SW480 (cell line): ENCODE measurements at places on chromosomes 4 and X.

DNA sequence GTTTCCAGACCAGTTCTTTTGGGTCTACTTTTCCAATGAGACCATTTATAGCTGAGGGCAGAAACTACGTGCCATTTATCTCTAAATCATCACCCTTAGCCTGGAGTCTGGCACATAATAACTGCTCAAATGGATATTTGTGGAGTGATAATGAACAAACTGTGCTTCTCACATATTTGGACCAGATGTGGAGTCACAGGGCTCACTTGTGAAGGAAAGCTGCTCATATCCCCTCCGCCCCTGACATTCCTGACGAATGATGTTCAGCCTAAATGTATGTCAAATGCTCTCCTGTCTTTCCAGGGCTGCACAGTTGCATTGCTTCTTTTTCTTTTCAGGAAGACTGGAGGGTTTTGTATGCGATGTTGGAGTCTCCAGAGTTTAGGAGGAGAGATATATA lies 110.1 kb downstream of the GBA3 start:
- DNase-seq, result no peak

GRCh38 chrX:38768079-38768478 lies 33.2 kb upstream of the MID1IP1 start:
- DNase-seq, result peak; percentile 34

- peak; percentile 2 for DNase-seq
Observed at GRCh38 chrX:14529290-14529989, at the start of gene GLRA2. Gene GLRA2, plus strand, starts transcription at chrX:14529536. Its CDS starts 522 bp downstream, at chrX:14530058.

DNA sequence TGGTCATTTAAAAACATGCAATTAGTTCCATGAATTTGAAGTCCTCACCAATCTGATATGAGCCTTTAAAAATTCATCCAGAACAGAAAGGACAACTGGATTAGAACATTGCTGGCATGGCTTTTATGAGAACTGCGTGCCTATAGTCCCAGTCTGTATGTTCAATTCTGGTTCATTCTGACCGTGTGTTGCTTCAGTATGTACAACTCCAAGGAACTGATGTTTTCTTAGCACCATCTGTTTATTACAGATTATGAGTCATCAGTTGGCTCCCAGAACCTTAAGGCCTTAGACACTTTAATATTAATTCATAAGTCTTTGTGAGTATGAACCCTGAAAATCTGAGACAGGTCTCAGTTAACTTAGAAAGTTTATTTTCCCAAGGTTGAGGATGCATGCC lies 115.0 kb downstream of the CEP44 start:
- DNase-seq, result no peak

- DNase-seq, result no peak
Observed at GRCh38 chrX:118523920-118524319, 28.3 kb downstream of the DOCK11 start.

- no peak for DNase-seq
Observed at GRCh38 chr4:120939693-120940092, 17.2 kb upstream of the PRDM5 start.

DNA sequence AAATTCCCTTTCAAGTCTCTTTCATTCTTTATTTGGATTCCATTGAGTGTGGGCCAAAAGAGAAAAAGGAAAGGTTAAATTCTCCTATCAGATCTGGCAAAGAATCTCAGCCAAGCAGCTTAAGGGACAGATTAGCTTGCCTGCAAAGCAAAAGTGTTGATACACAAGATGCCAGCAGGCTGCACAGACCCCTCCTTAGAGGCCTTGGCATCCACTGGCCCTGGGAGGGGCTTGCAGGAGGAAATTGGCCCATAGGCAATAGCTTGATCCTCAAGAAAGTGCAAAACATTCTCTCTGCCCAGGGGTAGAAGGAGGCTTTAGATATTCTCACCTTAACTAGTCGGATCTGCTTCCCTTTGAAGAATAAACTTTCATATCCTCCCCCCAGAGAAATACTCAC lies 300.4 kb upstream of the CPEB2 start:
- DNase-seq, result no peak

DNA sequence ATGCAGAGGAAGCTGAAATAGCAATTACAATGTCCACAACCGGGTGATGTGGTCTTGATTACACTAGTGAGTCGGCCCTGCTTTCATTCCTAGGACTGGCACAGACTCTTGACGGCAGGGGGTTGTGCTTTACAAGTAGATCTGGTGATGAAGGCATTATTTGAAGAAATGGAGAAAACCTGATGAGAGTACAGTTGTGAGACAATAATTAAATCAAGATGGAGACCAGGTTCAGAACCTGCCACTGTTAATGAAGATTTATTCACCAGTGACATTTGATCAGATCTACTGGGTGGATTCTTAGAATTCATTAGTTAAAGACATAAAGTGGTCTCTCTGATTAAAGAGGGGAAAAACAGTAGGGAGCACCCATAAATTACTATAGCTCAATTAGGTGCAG lies 747.2 kb downstream of the STPG2 start:
- no peak for DNase-seq

DNA sequence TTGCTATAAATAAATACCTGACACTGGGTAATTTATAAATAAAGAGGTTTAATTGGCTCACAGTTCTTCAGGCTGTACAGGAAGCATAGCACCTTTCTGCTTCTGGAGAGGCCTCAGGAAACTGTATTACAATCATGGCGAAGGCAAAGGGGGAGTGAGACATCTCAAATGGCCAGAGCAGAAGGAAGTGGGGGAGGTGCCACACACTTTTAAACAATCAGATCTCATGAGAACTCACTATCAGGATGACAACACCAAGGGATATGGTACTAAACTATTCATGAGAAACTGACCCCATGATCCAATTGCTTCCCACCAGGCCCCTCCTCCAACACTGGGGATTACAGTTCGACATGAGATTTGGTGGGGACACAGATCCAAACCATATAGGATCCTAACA lies 11.7 kb upstream of the TCEAL9 start:
- no peak for DNase-seq

DNA sequence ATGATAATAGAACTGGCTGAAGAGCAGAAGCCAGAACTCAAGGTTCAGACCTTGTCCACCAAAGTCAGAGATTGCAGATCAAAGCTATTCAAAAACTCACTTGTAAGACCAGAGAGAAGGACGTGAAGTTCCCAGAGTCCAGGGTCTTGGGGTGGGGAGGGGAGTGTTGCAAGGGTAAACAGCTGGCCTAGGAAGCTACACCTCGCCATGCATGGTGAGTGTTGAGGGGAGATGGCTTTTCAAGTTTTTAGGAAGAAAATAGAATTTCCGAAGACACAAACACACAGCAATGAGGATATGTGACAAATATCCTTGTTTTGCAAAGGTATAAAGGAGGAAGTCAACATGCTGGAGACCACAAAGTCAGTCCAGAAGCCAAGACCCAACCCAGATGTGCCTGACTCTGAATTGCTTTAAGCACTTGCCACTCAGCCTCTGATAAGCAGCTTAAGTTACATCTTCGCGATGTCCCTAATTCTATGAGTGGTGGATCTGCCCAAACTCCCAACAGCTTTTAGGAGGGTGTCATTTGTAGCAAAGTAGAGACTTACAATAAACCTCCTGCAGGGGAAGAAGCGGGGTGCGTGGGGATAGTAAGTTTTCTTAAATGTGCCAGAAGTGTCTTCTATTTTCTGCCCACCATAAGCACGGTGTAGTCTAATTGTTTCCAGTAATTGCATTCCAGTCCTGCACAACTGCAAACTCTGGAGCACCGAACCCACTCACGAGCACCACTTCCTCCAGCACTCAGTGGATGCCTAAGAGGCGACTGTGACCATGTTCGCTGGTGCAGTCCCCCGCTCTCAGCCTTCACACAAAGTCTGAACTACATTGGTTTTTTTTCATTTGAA lies 26.5 kb downstream of the HAND2 start:
- DNase-seq, result no peak

DNA sequence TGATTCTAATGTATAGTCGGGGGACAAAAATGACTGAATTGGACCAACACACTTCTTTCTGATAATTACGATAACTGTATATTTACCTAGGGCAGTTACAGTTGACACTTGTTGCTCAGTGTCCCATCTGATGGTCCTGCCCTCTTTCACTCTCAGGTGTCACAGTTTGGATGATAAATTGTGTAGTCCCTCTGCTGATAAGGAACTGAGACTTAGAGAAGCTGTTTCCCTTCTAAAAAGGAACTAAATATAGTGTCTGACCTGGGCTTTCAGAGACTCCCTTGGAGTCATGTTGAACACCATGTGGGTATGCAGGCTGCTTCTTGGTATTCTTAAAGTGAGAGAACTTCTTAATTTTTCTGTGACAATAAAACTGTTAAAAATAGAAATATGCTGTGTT lies 23.7 kb upstream of the PNPLA4 start:
- no peak for DNase-seq

GRCh38 chrX:112473654-112474053 lies 206.1 kb downstream of the LHFPL1 start:
- no peak for DNase-seq

DNA sequence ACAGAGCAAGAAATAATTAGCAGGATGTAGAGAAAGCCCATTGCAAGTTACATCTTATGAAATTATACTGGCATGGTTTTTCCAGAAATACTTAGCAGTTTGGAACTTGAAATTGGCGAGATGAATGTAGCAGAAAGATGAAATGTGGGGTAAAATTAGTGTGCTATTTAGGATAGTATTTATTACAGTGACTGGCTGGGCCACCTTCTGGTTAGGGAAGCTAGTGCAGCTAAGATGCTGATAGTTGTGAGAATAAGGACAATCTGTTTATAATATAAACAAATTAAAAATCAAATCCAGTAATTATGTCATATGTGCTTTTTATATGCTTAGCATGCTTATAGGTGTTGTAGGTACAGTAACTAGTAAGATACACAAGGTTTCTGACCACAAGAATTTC lies 74.8 kb downstream of the IL15 start:
- peak; percentile 1 for DNase-seq

DNA sequence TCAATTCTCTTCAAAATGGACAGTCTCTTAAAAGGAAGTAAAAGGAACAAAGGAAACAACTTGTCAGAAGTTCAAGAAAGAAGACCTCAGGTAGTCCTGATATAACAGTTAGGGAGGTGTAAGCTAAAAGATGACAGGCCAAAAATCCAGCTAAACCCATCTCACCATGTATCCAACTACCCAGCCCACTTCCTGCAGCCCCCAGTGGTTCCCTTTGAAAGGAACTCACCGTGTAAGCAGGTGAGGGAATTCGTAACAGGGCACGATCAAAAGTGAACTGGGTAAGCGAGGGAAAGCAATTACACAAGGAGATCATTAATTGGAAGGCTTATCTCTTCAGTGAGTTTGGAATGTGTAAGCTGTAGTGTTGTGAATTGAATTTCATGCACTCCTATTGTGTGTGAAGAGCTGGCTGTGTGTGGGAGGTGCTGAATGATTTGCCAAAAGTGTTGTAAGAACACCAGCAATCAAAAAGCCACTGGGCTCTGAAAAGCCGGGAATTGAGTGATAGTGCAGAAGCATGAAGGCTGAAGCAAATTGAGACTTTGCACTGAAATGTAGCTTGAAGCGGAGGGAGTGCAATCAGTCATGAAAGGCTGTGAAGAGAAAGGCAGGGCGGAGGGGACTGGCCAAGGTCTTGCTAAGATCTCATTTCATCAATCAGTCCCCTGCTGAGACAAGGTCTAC lies 914.2 kb upstream of the LCORL start:
- DNase-seq, result no peak

GRCh38 chr4:57131849-57132742 lies 21.9 kb upstream of the IGFBP7 start:
- peak; percentile 2 for DNase-seq

GRCh38 chrX:77527233-77528001 lies 80.2 kb downstream of the FGF16 start:
- no peak for DNase-seq

GRCh38 chr4:158277558-158277957 lies 67.3 kb downstream of the TMEM144 start:
- no peak for DNase-seq

DNA sequence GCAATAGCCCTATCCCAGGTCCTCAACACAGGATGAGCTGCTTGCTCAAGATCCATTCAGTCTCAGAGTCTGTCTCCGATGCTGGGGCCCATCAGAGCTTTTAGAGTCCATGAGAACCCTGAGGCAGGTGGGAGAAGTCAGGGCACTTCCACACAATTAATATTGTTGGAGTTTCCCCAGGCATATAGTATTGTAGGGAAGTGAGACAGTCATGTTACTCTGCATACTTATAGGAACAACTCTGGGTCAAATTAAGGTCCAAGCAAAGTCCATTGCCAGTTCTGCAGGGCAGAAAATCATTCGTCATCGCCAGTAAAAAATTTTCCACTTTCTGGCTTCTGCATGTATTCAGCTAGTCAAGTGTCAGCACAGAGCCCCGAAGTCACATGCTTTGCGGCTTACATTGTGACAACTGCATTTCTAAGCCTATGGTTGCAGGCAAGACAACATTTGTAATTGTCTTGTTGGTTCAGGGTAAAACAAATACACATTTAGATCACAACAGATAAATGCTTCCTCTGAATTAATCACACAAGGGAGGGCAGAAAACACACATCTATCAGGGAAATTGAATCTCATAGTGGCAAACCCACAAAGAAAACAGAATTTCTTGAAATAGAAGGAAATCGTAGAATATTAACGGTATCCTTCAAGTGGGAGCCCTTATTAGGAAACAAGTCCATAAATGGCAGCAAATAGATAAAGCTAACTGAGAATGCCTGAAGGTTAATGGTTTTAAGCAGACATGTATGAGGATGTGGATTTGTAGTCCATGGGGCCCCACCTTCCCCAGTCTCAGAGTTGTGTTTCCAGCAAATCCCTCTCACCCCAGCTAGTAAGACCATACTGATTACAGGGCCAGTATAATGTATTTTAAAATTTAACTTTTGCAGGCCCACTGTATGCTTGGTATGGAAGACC lies 412.1 kb upstream of the RASGEF1B start:
- no peak for DNase-seq

DNA sequence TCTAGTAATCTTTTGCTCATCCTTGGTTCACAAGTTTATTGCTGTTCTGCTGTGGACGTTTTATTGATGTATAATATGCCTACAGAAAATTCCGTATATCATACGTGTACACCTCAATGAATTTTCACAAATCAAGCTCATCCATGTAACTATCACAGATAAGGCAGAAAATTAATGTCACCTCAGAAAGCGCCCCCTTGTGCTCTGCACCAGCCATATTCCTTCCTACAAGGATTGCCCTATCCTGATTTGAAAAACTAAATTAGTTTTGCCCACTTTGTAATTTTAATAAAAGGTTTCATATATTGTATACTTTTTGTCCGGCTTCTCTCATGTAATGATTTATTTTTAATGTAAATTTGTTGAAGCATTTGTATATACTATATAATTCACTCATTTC lies 390.8 kb downstream of the ADGRL3 start:
- no peak for DNase-seq

DNA sequence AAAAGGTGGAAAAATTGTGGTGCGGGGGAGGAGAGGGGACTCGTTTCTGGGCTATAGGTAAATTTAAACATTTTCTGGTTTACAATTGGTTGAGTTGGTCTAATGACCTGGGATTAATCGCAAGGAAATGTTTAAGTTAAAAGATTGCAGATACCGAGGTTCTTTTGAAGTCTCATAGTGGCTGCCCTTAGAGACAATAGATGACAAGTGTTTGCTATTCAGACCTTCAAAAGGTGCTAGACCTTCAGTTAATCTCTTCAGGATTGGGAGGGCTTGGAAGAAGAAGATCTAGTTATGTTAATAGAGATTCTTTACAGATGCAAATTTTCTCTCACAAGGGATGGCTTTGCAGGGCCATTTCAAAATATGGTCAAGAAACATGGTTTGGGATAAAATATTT lies 2286.1 kb upstream of the AGA start:
- DNase-seq, result no peak

- no peak for DNase-seq
Observed at GRCh38 chr4:87213421-87214075, 6.9 kb downstream of the KLHL8 start.
